ENCODE measurements at places on chromosomes 3 and 15. TPM values are rescaled to one million over a fixed set of nuclear protein-coding genes. Genes with fewer than 3 reads are reported as not detected.

DNA sequence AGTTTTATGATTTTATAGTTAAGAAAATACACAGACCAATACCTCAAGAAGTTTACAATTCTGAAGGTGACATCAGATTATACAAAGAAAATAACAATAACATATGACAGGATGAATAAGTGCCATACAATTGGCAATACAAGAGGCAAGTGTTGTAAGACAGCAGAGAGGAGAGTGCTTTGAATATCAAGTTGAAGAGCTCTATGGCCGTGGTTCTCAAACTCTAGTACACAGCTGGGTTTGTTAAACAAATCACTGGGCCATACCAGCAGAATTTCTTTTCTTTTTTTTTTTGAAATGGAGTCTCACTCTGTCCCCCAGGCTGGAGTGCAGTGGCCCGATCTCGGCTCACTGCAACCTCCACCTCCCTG, 167.1 kb upstream of the NECTIN3 start:
- DNase-seq: no peak

- DNase-seq: no peak
Measured at GRCh38 chr3:16945330-16945729, 60.6 kb downstream of the PLCL2 start.

The ZNF860 gene
- total RNA-seq: 0.63 TPM

GRCh38 chr3:194615226-194615625, 18.0 kb downstream of the TMEM44 start:
- no peak for DNase-seq

- DNase-seq: no peak
Measured at GRCh38 chr15:62928242-62928999, 114.1 kb upstream of the TPM1 start.

The KBTBD12 gene
- 0.07 TPM for total RNA-seq

The NPAP1 gene
- total RNA-seq: 0.51 TPM

GRCh38 chr3:126389112-126389793, 5.5 kb upstream of the CFAP100 start:
- DNase-seq: peak; percentile 80

- no peak for DNase-seq
Measured at GRCh38 chr3:164832216-164832615, 246.1 kb downstream of the SI start.

The GOLGA8J gene
- not detected for total RNA-seq

The PLCH1 gene
- total RNA-seq: 1.3 TPM
